Stimulated activated CD8-positive, alpha-beta memory T cell treated with anti-CD3 and anti-CD28 coated beads, Interleukin-7, amount 100 ng/mL, for 24 hours (primary cell): ENCODE measurements at places on chromosomes 7 and 10.

DNA sequence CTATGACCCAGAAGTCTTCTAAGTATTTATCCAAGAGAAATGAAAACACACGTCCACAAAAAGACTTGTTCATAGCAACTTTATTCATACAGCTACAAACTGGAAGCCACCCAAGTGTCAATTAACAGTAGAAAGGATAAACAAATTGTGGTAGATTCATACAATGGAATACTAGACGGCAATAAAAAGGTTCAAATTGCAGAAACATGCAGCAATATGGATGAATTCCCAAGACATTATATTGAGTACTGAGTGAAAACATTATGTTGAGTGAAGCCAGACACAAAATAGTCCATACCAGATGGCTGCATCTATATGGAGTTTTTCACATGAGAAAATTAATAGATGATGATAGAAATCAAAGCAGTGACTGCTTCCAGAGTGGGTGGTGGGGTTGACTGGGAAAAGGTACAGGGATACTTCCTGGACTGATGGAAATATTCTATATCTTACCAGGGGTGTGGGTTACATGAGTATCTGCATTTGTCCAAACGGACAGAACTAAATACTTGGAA is 292.0 kb downstream of the FGFR2 start:
- DNase-seq = no peak

DNA sequence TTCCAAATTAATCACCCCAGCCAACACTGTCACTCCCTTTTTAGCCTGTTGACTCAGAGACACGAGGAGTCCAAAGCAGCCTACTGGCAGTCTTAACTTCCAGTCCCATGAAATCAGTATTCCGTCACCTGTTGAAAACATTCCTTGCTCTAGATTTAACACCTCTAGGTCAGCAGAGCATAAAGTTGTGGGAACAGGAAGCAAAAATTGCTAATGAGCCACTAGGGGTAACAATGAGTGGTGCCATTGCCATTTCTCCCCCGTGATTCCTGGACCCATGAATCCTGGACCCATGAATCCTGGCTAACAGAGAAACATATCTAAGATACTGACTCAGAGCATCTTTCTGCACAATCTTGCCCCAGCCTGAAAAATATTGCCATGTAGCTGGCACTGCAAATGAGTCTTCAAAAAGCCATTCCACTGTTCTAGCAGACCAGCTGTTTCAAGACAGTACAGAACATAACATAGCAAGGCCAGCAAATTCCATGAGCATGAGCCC is 252.7 kb upstream of the PTER start:
- DNase-seq = no peak

GRCh38 chr7:92737706-92738105 is 98.7 kb downstream of the CDK6 start:
- no peak for DNase-seq

- no peak for DNase-seq
Observed at GRCh38 chr10:129586898-129587443, 119.9 kb downstream of the MGMT start.

GRCh38 chr10:104303594-104304355 is 34.5 kb downstream of the ITPRIP start:
- DNase-seq = no peak

- DNase-seq = peak; percentile 44
Observed at GRCh38 chr7:27179503-27180430, 5.3 kb downstream of the HOXA11 start.

- no peak for DNase-seq
Observed at GRCh38 chr7:118076564-118076963, 107.4 kb upstream of the LSM8 start.

- DNase-seq = no peak
Observed at GRCh38 chr7:100167912-100168323, 499 bp downstream of the GAL3ST4 start.

DNA sequence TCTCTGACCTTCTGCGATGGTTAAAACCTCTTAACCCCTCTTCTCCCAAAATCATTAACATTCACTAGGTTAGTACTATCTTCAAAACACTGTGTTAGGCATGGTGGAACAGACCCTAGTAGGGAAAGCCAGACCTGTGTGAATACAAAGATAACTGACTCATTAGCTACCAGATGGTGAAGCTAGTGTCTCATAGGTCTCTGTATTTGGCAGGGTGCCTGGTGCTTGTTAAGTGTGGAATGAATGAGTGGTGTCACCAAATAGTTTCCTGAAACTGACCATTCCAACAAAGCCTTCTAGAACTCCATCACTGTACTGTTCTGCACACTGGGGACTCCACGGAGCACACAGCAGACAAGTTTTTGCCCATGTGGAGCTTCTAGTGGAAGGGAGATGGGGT is 27.7 kb upstream of the TM9SF3 start:
- no peak for DNase-seq

- no peak for DNase-seq
Observed at GRCh38 chr7:138431517-138431916, 28.5 kb upstream of the TRIM24 start.

DNA sequence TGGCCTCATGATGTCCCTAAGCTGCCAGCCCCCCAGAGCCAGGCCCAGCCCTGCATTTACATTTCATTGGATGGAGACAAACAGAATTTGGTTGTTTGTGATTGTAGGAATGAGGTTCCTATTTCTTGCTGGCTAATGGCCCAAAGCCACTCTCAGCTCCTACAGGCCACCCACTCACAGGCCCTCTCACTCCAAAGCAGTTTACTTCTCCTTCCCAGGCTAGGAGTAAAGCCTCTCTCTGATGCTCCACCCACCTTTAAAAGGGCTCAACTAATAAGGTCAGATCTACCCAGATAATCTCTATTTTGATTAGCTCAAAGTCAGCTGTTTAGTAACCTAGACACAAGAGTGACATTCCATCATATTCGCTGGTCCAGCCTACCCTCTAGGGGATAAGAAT is 11.2 kb upstream of the CUZD1 start:
- DNase-seq = no peak

- DNase-seq = no peak
Observed at GRCh38 chr10:34106356-34106885, 708.7 kb downstream of the PARD3 start.

- no peak for DNase-seq
Observed at GRCh38 chr10:94407668-94408067, 5.3 kb downstream of the TBC1D12 start.

DNA sequence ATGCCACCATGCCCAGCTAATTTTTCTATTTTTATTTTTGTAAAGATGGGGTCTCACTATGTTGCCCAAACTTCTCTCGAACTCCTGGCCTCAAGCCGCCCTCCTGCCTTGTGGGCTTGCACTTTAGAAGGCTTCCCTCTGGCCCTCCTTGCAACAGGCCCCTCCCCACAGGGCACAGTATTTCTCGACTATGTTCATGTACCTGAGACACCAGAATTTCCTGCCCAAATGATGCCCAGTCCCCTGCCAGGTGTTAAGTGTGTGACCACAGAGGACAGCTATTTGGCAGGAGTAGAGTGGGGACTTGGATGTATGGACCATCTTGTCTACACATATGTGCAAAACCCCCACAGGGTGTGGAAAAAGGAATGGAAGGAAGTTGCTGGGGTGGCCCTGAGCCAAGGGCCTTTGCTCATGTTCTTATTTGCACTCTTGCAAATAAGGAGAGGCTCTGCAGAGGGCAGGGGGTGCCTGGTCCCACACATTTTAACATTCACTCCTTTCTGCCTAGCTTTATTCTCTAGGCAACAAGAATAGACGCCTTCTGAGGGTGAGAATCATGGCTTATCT is 168.4 kb upstream of the PODXL start:
- DNase-seq = no peak

DNA sequence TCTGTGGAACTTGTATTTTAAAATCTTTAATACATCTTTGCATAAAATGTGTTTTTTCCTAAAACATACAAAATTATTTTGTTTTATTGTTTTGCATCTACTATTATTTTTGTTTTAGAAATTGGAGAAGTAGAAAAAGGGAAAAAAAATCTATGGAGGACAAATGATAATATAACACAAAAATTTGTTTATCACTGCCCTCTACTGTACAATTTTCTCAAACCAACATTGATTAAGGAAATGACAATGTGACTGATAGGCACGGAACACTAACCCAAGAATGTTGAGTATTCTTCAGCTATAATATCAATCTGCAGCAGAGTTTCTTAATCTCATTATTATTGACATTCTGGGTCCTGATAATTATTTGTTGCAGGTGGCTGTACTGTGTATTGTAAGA is 9.5 kb upstream of the ING3 start:
- DNase-seq = no peak

DNA sequence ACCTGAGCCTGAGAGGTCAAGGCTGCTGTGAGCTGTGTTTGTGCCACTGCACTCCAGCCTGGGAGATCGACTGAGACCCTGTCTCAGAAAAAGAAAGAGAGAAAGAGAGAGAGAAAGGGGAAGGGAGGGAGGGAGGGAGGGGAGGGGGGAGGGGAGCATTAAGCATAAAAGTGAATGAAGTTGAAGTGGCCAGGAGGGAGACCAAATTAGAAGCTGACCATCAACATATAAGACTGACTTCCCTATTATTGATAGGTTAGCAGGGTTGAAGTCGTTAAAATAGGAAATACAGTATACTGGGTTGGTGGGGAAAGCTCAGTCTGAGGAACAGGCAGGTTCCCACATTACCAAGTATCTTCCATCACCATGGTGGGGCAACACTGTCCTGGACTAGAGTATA is 117.1 kb upstream of the MKLN1 start:
- DNase-seq = no peak

DNA sequence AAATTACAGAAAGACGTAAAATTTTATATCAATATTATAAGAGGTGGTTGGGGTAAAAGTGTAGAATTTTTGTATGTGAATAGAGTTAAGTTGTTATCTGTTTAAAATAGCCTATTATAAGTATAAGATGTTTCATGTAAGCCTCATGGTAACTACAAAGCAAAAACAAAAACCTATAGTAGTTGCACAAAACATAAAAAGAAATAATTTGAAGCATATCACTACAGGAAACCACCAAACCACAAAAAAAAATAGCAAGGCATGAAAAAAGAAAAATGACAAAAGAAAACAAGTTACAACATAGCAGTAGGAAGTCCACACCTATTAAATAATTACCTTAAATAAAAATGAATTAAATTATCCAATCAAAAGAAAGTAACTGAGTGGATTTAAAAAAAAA is 12.4 kb upstream of the GSTK1 start:
- DNase-seq = no peak

GRCh38 chr7:82323806-82324205 is 119.8 kb downstream of the CACNA2D1 start:
- DNase-seq = no peak

- no peak for DNase-seq
Observed at GRCh38 chr10:80485946-80486764, 32.0 kb downstream of the TSPAN14 start.

DNA sequence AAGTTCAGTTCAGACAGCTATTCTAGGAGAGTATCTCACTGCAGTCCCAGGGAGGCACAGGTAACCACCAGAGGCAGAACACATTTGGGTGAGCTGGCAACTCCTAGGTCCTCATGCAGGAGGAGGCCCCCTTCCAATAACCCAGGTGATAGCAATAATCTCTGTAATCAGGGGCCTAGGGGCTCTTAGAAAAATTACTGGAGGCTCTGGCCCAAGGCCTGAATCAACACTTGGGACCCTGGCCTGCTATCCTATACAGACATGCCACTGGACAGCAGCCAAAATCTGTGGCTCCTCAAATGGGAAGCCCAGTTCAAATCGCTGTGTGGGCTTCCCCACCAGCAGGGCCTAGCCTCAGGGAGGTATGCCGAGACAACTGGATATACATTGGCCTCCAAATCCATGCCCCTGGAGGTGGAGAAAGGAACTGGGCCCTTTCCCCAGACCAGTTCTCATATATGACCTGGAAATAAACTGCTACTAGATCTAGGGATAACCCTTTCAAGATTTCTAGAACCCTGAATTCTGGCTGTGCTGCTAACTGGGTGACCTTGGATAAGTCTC is 1.6 kb downstream of the AVPI1 start:
- no peak for DNase-seq
